ENCODE measurements at places on chromosomes 5 and 9.

DNA sequence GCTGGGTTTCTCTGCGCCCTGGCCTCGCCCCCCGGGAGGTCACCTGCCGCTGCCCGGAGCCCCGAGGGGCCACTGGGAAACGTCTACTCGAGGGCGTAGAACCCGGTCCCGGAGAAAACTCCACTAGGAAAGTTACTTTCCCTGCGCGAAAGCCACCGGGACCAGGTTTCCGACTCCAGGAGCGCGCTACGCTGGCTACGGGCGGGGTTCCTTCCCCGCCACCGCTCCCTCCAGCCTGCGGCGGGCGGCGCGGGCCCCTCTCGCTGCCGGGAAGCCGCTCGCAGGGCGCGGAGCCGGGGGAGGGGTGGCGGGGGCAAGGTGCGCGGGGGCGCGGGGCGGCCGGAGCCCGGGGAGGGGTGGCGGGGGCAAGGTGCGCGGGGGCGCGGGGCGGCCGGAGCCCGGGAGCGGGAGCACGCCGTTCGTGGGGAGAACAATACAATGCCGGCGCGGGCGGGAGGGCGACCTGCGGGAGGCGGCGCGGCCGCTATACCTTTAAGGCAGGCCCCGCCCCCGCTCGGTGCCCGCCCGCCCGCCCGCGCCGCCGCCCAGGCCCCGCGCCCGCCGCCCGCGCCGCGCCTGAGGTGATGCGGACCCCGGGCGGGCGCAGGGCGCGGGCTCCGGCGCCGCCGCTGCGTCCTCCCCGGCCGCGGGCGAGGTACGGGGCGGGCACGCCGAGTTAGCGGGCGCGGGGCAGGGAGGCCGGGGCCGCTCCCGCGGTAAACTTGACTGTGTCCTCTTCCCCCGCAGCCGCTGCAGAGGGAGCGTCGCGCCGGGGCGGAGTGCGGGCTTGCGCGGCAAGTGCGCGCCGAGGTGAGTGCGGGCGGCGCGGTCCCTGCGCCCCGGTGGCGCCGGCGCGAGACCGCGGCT, 278.1 kb downstream of the AOPEP start:
- DNase-seq, result no peak

DNA sequence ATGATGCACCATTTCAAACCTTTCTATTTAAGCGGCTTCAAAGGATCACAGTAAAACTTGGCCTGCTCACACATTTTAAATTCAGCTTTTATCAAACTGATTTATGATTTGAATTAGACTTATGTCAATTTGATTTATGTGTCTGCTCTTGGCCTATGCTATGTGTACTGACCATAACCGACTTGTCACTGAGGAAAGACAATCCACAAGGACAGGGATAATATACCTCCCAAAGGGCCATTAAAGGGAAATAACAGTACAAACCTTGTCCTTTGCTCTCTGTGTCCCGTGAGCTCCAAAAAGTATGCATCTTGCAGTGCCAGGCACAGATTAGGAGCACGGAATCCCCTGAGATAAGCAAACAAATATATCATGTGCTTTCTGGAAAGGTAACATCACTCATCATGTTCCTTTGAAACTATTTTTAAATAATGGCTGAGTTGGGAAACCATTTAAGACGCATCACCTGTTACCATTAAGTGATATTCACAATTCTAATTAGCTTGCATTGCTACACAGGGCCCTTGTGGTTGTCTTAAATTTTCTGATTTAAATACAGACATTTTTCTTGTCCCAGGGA, 31.9 kb upstream of the FTMT start:
- DNase-seq, result no peak

DNA sequence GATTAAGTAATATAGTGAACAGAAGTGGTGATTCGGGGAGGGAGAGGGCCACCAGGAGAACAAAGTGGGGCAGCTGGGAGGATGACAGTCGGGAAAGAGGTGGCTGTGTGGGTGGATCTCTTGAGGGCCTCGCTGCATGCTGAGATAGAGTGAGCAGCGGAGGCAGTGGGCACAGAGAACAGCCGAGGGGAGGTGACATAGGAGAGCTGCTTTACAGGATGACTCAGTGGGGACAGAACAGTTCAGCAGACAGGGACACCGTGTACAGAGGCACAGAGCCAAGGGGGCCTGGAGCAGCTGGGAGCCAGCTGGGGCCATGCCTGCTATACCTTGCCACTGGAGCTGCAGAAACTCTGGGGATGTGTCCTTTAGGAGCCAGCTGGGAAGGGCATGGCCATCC, 273.9 kb downstream of the GADD45G start:
- no peak for DNase-seq

- no peak for DNase-seq
Observed at GRCh38 chr5:112793201-112793600, 55.5 kb downstream of the APC start.

DNA sequence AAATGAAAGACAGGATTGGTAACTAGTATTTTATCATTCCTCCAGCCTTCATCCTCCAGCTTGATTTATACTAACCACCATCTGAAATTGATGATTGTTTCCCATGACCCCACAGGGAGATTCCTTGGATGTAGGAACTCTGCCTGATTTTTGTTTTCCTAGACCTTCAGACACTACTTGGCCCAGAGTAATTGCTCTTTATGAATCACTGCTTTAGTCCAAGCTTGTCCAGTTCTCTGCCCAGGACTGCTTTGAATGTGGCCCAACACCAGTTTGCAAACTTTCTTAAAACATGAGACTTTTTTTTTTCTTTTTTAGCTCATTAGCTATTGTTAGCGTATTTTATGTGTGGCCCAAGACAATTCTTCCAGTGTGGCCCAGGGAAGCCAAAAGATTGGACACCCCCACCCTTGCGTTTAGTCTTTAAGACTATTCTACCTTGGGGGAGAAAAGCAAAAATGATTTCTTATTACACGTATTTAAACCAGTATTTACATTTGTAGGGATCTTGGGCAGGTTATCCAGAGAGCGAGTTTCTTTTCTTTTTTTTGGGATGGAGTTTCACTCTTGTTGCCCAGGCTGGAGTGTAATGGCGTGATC, 18.4 kb downstream of the BASP1 start:
- no peak for DNase-seq

DNA sequence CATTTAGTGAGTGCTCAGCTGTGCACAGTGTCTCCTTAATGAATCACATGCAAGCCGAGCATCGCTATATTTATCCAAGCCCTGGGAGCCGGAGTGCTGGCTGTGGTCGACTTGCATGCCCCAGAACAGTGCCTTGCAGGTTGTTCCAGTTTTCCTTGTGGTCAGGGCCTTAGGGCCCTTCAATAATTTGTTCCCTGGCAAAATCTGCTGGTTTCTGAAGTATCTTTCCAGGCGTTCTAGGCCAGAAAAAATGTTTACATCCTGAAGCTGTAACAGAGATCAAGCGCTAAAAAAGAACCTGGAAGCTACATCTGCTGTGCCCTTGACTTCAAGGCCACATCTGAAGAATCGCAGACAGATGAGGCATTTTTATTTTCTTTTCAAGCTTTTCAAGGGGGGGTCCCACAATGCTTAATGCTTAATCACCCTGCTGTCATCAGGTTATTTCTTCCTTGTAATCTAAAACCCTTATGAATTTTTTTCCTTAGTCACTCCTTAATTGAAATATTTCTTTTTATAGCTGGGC, 105.8 kb downstream of the DOCK2 start:
- DNase-seq, result no peak
